ENCODE measurements at places on chromosomes 5 and 9. TPM values are rescaled to one million over a fixed set of nuclear protein-coding genes. Genes with fewer than 3 reads are reported as not detected.

ABO gene
- not detected for total RNA-seq

GABRA1 gene
- not detected for total RNA-seq

OLFML2A gene
- 0.28 TPM for total RNA-seq

SHOC1 gene
- under 0.01 TPM for total RNA-seq

KCNV2 gene
- total RNA-seq, result not detected

PKN3 gene
- 18.5 TPM for total RNA-seq

CENPH gene
- 5.5 TPM for total RNA-seq

NPR2 gene
- 6.2 TPM for total RNA-seq

SOHLH1 gene
- total RNA-seq, result not detected

PCA3 gene
- total RNA-seq, result 0.90 TPM

FBP2 gene
- not detected for total RNA-seq

IL5 gene
- total RNA-seq, result not detected

GMCL2 gene
- total RNA-seq, result not detected

SEPTIN8 gene
- total RNA-seq, result 44.6 TPM

ZFP37 gene
- 1.4 TPM for total RNA-seq

SLC1A1 gene
- 12.2 TPM for total RNA-seq

CDX1 gene
- not detected for total RNA-seq

FAXDC2 gene
- 3.0 TPM for total RNA-seq

TEK gene
- total RNA-seq, result 91.3 TPM

IL4 gene
- total RNA-seq, result not detected

OR1Q1 gene
- total RNA-seq, result not detected

MEGF10 gene
- total RNA-seq, result 0.36 TPM

ANKRD34B gene
- not detected for total RNA-seq

SLC31A2 gene
- 5.0 TPM for total RNA-seq

GZMA gene
- total RNA-seq, result not detected

ENTPD2 gene
- not detected for total RNA-seq

PHYHD1 gene
- total RNA-seq, result 0.27 TPM

MYOT gene
- not detected for total RNA-seq

PTBP3 gene
- total RNA-seq, result 27.3 TPM

GRK6 gene
- total RNA-seq, result 26.3 TPM

PDE4D gene
- 23.4 TPM for total RNA-seq

SPINK13 gene
- not detected for total RNA-seq

ZNF883 gene
- total RNA-seq, result 0.09 TPM

DOCK8 gene
- 0.36 TPM for total RNA-seq

NFIB gene
- total RNA-seq, result 74.6 TPM

ADCY2 gene
- total RNA-seq, result not detected

CCIN gene
- 4.4 TPM for total RNA-seq

NPDC1 gene
- 29.4 TPM for total RNA-seq

EDIL3 gene
- 11.4 TPM for total RNA-seq

GFI1B gene
- total RNA-seq, result not detected

FAM78A gene
- total RNA-seq, result 4.5 TPM

PCDHGA3 gene
- 1.9 TPM for total RNA-seq

TMEM174 gene
- total RNA-seq, result not detected

Measured in endothelial cell of coronary artery (primary cell).